ENCODE measurements at places on chromosomes 7 and 10. TPM values are rescaled to one million over a fixed set of nuclear protein-coding genes. Genes with fewer than 3 reads are reported as not detected.
A peak's percentile ranks its signal among the peaks of the same experiment; 100 is the strongest.

GRCh38 chr10:47340608-47341170 lies 7.5 kb upstream of the RBP3 start:
- DNase-seq: no peak
- H3K27ac ChIP-seq: no peak overlapping the region
- no peaks in the 10 kb centered on the region for H3K27me3 ChIP-seq
- no peaks in the 10 kb centered on the region for H3K4me1 ChIP-seq

- peaks cover 40% of the 10 kb centered on the region for H3K4me1 ChIP-seq
- no peaks in the 10 kb centered on the region for H3K36me3 ChIP-seq
- no peak overlapping the region for H3K27ac ChIP-seq
- no peak overlapping the region for H3K4me3 ChIP-seq
- no peak for DNase-seq
These were observed 57.4 kb downstream of the FGFR2 start for GRCh38 chr10:121540732-121541395.

SH2D4B gene
- total RNA-seq: 0.42 TPM

MUC3A gene
- not detected for total RNA-seq

PDK4 gene
- 165 TPM for total RNA-seq

- no peaks in the 10 kb centered on the region for H3K4me1 ChIP-seq
- H3K27ac ChIP-seq: no peak overlapping the region
- no peak overlapping the region for H3K4me3 ChIP-seq
- H3K27me3 ChIP-seq: peaks cover 24% of the 10 kb centered on the region
- no peaks in the 10 kb centered on the region for H3K36me3 ChIP-seq
These were observed 359.9 kb downstream of the GLRX3 start for GRCh38 chr10:130495891-130496636.

DNA sequence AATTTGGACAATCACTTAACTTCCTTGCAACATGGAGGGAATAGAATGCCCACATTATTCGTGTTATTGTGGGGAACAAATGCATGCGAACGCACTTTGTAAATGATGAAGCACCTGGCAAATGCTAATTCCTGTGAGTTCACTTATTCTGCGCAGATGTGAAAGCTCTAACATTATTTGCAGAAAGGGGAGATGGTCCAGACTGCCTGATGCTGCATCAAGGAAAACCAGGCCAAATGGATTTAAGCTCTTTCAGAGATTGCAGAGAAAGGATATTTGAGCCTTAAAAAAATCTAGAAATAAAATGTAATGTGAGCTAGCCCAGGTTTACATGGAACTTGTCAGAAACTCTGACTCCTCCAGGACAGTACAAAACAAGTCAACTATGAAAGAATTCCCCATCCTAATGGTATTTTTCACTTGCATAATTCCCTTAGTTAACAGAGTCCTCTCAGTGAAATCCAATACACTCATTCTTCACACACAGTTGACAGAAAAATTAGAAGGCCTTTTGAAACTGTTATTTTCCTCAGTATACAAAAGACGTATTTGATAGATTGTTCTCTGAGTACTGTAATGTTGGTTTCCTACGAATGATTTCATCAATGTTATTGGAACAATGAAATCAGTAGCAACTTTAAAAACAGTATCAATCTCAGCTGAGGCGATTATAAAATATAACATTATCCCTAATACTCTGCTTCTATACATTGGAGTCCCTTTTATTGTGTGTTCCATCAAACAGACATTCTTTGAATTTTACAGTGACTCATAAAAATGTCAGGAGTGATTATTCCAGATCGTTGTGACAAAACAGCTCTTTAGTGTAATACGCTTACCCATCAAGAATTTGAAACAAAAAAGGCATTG lies 136.3 kb upstream of the ANK3 start:
- no peaks in the 10 kb centered on the region for H3K27me3 ChIP-seq
- no peak overlapping the region for H3K4me3 ChIP-seq
- no peaks in the 10 kb centered on the region for H3K36me3 ChIP-seq
- H3K4me1 ChIP-seq: no peaks in the 10 kb centered on the region
- DNase-seq: no peak
- H3K27ac ChIP-seq: no peak overlapping the region

NEURL1 gene
- total RNA-seq: 0.42 TPM

ACHE gene
- total RNA-seq: 3.2 TPM

TUBAL3 gene
- total RNA-seq: 0.34 TPM

DNA sequence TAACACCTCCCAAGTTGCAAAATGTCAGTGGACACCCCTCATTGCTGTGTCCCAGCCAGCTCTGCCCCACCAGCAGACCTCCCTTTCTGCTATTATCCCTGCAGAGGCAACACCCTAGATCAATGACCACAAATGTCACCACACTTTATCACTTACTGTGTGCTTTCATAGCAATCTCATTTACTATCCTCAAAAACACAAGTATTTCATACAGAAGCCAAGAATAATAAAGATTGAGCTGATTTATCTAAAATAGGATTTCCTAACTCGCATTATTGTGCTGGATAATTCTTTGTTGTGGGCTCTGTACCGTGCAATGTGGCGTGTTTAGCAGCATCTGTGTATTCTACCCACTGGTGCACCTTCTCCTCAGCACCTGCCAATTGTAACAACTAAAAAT lies 13.2 kb upstream of the ABCB5 start:
- H3K27ac ChIP-seq: no peak overlapping the region
- no peaks in the 10 kb centered on the region for H3K36me3 ChIP-seq
- no peaks in the 10 kb centered on the region for H3K27me3 ChIP-seq
- H3K4me1 ChIP-seq: no peaks in the 10 kb centered on the region
- no peak overlapping the region for H3K4me3 ChIP-seq
- DNase-seq: no peak

NT5C2 gene
- 64.4 TPM for total RNA-seq

ANLN gene
- total RNA-seq: 4.1 TPM

DNA sequence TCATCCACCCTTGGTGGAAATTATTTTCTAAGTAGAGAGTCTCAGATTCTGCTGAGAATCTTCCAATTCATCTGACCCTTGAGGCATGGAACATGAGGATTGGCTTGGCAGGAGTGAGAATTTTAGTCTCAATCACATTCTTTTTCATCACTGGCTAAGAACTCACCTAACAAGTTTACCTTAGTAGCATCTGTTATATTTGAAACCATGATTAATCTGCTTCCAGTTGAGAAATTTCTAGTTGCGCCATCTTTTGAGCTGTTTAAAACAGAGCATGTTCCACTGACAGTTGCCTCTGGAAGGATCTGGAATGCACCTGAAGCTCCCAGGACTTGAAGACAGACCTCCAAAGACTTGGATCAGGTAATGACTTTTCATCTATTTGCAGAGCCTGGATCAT lies at the start of gene LIPK:
Gene LIPK (plus strand): TSS at position 292 of the 400 bp plus-strand sequence. CDS start 18,295 bp downstream, outside the sequence.
- H3K36me3 ChIP-seq: no peaks in the 10 kb centered on the region
- H3K4me3 ChIP-seq: no peak within 1 kb of the TSS
- H3K27ac ChIP-seq: no peak within 1 kb of the TSS
- no peaks in the 10 kb centered on the region for H3K27me3 ChIP-seq
- DNase-seq: no peak
- no peaks in the 10 kb centered on the region for H3K4me1 ChIP-seq

SLC18A3 gene
- total RNA-seq: 1.0 TPM

DNA sequence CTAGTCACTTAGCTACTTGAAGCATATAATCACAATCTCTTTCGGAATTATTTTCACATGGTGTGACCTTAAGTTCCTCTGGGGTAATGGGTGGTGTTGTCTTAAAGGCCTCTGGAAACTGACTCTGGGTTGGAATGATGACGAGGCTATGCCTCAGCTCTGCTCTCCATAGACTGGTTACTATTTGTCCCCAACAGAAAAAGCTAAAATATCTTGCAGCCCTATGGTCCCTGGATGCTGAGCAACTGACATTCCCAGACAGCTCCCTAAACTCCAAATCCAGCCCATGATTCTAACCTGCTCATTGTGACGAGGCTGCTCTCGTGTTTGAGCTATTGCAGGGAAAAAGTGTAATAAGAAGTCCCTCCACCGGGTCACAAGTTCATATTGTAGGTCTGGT lies 51.6 kb downstream of the HBP1 start:
- H3K4me3 ChIP-seq: no peak overlapping the region
- H3K4me1 ChIP-seq: no peaks in the 10 kb centered on the region
- DNase-seq: no peak

FBXL13 gene
- 0.52 TPM for total RNA-seq

MYO1G gene
- 2.0 TPM for total RNA-seq

DNA sequence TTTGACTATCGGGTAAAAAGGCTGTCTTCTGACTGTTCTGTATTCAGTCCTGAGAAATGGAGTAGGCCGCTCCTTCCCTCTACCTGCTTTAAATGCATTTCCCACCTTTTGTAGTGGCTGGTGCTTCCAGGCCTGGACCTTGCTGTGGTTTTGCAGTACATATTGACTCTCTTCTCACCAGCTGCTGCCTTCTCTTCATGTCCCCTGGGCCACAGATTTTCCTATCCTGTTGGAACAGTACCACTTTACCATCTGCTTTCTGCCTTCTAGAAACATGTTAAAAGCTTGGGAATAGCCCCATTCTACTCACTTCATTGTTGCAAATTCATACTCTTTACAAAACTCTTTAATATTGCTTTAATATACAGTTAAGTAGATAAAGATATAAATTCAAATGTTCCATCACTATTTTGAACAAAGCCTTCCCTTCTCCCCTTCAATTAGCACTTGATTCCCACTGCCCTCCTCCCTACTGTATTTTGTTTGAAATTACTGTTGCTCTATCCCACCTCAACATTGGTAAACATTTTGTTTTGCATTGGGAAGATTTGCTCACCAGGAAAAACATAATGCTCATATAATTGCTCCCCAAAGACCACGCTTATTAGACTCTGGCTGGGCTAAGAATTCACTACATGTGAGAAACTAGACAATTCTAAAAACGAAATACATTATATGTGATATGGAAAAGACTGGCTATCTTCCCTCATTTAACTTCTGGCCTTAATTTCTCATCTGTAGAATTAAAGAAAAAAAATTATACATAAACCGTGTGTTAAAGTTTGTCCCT lies 17.3 kb upstream of the SEMA3C start:
- H3K27ac ChIP-seq: no peak overlapping the region
- peaks cover 2% of the 10 kb centered on the region for H3K4me1 ChIP-seq
- H3K4me3 ChIP-seq: no peak overlapping the region
- H3K36me3 ChIP-seq: no peaks in the 10 kb centered on the region

GPAM gene
- total RNA-seq: 6.6 TPM

PALS2 gene
- total RNA-seq: 16.3 TPM

GRCh38 chr7:5354460-5355232 lies 69.0 kb downstream of the TNRC18 start:
- peaks cover 24% of the 10 kb centered on the region for H3K4me1 ChIP-seq
- no peak for DNase-seq
- H3K27ac ChIP-seq: peak overlapping the region; percentile 71
- peak overlapping the region; percentile 17 for H3K4me3 ChIP-seq
- H3K27me3 ChIP-seq: no peaks in the 10 kb centered on the region

DNA sequence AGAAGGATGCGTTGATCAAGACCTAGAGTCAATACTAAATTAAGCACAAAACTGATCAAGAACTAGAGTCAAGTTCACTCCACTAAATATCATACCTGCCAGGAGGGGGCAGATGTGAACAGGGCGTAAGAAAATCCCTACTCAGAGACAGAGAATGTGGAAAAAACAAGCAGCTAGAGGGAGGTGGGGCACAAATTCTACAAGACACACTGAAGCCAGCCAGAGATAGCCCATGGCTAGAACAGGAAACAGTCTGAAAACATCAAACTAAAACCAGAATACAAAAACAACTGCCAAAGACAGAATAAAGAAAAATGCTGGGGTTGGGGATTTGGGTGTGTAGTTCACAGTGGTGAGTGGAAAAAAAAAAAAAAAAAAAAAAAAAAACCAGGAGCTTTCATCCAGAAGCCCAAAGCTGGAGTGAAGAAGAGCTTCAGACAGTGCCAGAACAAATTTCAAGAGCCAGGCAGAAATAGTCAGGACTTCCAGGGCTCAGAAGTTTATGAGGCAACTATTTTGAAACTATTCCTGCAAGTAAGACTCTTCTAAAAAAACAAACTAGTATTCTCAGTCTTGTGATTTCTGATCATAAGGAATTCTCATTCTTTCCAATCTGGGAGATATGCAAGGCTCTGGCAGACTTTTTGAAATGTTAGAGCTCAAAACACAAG lies 118.3 kb downstream of the CCDC71L start:
- H3K4me3 ChIP-seq: no peak overlapping the region
- DNase-seq: peak; percentile 89
- peaks cover 24% of the 10 kb centered on the region for H3K4me1 ChIP-seq
- no peaks in the 10 kb centered on the region for H3K27me3 ChIP-seq
- H3K27ac ChIP-seq: peak overlapping the region; percentile 71
- no peaks in the 10 kb centered on the region for H3K36me3 ChIP-seq

- no peak overlapping the region for H3K4me3 ChIP-seq
- no peak overlapping the region for H3K27ac ChIP-seq
- no peaks in the 10 kb centered on the region for H3K4me1 ChIP-seq
- DNase-seq: peak; percentile 64
- H3K27me3 ChIP-seq: no peaks in the 10 kb centered on the region
These were observed 106.6 kb upstream of the RNF32 start for GRCh38 chr7:156533964-156534363.

GRCh38 chr7:150875791-150876190 lies 23.5 kb downstream of the AOC1 start:
- H3K27me3 ChIP-seq: no peaks in the 10 kb centered on the region
- H3K36me3 ChIP-seq: no peaks in the 10 kb centered on the region
- H3K27ac ChIP-seq: no peak overlapping the region
- H3K4me1 ChIP-seq: peaks cover 5% of the 10 kb centered on the region
- peak; percentile 12 for DNase-seq

GRCh38 chr7:51274955-51275354 lies 41.7 kb downstream of the COBL start:
- H3K4me1 ChIP-seq: peaks cover 38% of the 10 kb centered on the region
- DNase-seq: peak; percentile 55
- H3K27me3 ChIP-seq: no peaks in the 10 kb centered on the region
- no peaks in the 10 kb centered on the region for H3K36me3 ChIP-seq
- no peak overlapping the region for H3K27ac ChIP-seq
- no peak overlapping the region for H3K4me3 ChIP-seq

- no peaks in the 10 kb centered on the region for H3K27me3 ChIP-seq
- no peaks in the 10 kb centered on the region for H3K36me3 ChIP-seq
- H3K27ac ChIP-seq: no peak overlapping the region
These were observed 9.5 kb upstream of the RBM20 start for GRCh38 chr10:110634527-110635209.

PHYHIPL gene
- 0.99 TPM for total RNA-seq

GRCh38 chr7:27586825-27587224 lies 75.9 kb downstream of the HIBADH start:
- DNase-seq: no peak
- H3K4me1 ChIP-seq: no peaks in the 10 kb centered on the region
- no peaks in the 10 kb centered on the region for H3K27me3 ChIP-seq
- no peaks in the 10 kb centered on the region for H3K36me3 ChIP-seq

SLC35G1 gene
- 4.6 TPM for total RNA-seq

GRCh38 chr10:5944389-5945189 lies 32.8 kb downstream of the IL15RA start:
- H3K27ac ChIP-seq: peak overlapping the region; percentile 83
- H3K36me3 ChIP-seq: no peaks in the 10 kb centered on the region

DNA sequence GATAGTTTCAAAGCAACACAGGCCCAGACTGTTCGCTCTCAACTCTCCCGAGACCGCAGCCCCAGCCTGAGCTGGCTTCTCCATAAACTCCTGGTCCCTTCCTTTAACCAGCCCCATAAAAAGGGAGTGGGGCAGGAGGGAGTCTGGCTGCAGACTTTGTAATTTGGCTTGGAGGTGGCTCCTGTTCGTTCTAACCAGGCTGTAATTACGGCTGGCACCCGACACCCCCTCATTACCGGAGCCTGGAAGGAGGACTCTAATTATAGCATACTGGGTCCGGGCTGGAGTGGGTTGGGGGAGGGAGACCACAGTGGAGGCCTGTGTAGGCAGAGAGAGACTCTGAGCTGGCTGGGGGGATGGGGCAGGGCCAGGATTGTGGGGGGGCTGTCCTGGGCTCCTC lies 49.7 kb downstream of the UNC5B start:
- H3K27ac ChIP-seq: no peak overlapping the region
- no peak for DNase-seq
